Brain microvascular endothelial cell (primary cell): ENCODE measurements at places on chromosomes 4 and X.
A peak's percentile ranks its signal among the peaks of the same experiment; 100 is the strongest.

GRCh38 chr4:2932951-2933565 lies 30.1 kb downstream of the NOP14 start:
- no peak for DNase-seq

GRCh38 chrX:1932231-1932630 lies 317.4 kb downstream of the ASMT start:
- DNase-seq = peak; percentile 71

DNA sequence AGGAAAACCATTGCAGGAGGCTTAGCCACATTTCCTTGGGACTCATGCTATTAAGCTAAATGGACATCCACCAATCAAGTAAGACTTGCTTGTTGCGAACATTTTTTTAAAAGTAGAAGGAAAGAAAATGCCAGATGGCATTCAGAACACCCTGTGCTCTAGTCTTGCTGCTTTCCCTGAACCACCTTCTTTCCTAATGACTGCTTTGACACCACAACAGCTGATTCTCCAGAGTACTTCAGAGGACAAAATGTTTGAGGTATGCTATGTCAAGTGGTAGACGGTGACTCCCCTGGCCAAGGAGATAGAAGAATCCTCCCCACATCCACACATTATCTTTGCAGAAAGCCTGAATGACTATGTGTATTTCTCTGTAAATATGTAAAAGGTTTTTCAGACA lies 65.4 kb downstream of the ANK2 start:
- no peak for DNase-seq

- DNase-seq = peak; percentile 21
Measured at GRCh38 chr4:133555671-133556070, 406.6 kb downstream of the PCDH10 start.

DNA sequence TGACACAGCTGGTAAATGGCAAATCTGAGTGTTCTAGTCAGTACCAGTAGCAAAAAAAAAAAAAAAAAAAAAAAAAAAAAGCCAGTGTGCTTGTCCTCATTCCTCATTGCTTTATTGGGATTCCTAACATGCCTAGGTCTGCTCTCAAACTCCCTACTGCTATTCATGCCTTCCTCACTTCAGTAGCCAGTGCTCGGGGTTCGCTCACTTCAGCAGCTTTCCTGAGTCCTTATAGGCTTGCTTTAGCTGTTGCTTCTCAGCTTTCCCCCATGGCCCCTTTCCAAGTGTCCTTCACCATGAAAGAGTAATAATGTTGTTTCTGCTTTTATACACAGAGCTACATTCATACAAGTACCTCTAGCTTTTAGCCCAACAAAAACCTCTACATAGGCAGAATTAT lies 30.8 kb downstream of the SLITRK2 start:
- no peak for DNase-seq

- DNase-seq = no peak
Measured at GRCh38 chr4:23212558-23212957, 519.8 kb downstream of the GBA3 start.

DNA sequence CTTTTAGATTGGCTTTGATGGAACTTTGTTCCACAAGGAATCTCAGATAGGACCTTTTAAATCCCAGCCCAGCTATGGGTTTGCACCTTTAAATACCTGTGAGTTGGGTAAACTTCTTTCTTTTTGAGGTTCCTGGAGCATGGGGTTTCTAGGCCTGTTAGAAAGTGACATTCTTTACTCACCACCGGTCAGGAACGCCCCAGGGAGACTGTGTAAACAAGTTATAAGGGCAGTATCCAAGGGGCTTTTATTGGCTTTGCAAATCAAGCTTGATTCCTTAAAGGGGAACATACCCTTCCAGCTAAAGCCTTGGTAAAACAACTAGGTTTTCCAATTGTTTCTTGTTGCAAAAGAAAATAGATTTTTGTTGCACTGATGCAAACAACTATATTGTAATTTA lies 93.4 kb downstream of the TENT5D start:
- DNase-seq = no peak

DNA sequence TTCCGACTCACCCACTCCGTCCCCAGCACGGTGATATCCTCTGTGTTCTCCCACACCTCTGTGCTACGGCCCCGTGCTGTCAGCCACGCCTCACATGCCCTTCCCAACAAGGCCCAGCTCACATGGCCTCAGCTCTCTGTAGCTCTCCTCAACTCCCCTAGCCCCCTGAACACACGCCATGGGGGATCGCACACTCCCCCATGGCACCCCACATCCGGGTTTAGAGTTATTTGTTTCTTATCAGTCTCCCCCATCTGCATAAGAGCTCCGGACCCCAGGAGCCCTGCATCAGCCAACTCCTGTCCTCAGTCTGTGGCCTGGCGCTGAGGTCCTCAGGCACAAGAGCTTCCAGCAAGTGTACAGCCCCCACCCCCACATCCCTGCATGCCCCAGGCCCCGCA lies 7.0 kb downstream of the C4orf50 start:
- DNase-seq = no peak

- DNase-seq = no peak
Measured at GRCh38 chrX:68789966-68790365, 38.9 kb upstream of the EFNB1 start.

GRCh38 chrX:83260288-83260687 lies 247.8 kb upstream of the POU3F4 start:
- no peak for DNase-seq
